ENCODE measurements at places on chromosomes 5 and 9.
A peak's percentile ranks its signal among the peaks of the same experiment; 100 is the strongest.

GRCh38 chr9:136944519-136945332 is at the start of the genes C8G and FBXW5:
C8G (plus strand) TSS chr9:136945243; CDS start chr9:136945321, 78 bp downstream.
FBXW5 (minus strand) TSS chr9:136944738; CDS start chr9:136944083, 655 bp downstream.
- DNase-seq: peak; percentile 5

DNA sequence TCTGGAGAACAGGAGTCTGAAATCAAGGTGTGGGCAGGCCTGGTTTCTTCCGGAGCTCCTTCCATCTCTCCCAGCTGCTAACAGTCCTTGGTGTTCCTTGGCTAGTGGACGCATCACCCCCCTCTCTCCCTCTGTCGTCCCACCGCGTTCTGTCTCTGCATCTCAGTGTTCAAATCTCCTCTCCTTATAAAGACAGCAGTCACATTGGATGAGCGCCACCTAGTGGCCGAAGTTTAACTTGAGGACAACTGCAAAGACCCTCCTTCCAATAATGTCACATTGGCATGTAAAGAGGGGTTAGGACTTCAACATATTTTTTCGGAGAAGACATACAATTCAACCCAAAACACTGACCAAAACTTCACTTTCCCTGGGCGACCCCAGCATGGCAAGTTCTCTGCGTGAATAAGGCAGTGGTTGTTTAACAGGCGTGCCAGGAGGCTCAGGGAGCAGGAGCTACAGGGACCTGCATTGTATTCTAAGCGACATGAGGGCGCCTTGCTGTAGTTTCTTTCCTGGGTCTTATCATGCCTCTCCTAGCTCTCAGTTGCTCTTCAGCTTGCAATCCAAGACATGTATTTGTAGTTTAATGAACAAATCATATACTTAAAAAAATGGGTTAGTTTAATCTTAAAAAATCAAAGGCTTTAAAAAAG is 27.9 kb upstream of the BASP1 start:
- DNase-seq: peak; percentile 9

GRCh38 chr9:88503081-88503844 is 31.7 kb upstream of the NXNL2 start:
- no peak for DNase-seq

- DNase-seq: no peak
Measured at GRCh38 chr9:3502560-3503398, 23.0 kb downstream of the RFX3 start.

GRCh38 chr5:157390133-157390532 is 69.9 kb upstream of the NIPAL4 start:
- DNase-seq: no peak

- no peak for DNase-seq
Measured at GRCh38 chr5:147398860-147399259, 111.0 kb downstream of the DPYSL3 start.

Data from SIG-M5 (cell line).